ENCODE measurements at places on chromosomes 5 and 9.

DNA sequence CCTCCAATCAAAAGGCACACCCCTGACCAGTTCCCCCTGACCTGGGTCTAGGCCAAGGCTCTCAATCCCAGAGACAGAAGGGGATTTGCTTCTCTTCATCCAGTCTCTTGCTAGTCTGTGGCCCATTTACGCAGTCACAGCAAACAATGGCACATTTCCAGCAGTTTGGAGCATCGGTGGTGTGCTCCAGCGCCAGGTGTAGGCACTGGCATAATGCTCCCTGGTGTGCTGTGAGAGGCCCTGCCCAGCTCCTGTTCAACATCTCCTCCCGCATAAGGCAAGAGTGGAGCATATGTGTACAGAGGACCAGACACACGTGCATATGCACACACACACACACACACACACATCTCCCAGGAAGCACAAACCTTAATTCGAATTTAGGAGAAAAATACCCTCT, 79.5 kb upstream of the ERCC6L2 start:
- DNase-seq: no peak

DNA sequence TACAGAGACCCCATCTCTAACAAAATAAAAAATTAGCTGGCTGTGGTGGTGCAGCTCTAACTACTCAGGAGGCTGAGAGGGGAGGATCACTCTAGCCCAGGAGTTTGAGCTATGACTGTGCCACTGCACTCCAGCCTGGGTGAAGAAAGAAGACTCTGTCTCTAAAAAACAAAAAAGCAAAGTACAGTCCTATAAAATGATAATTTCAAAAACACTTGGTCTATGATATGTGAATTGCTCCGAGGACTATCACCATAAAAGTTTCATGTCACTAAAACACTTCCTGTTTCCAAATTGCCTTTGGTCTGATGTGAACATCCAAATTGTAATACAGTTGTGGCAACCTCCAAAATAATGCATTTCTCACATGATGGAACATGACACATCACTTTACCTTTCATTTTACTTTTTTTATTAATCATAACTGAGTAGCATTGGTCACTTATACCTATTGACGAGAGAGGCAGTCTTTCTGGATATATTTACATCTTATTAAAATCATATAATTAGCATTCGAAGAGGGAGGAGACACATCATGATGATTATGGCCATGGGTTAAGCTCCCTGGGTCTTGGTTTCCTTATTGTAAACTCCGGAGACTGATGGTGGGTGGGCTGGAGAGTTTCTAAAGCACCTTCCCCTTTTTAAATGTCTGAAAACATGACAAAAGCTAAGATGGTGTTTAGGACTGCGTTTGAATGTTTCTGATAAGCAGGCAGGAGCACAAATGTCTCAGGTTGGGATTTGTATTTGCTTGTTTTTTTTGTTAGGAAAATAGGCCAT, 25.8 kb upstream of the CD180 start:
- no peak for DNase-seq

DNA sequence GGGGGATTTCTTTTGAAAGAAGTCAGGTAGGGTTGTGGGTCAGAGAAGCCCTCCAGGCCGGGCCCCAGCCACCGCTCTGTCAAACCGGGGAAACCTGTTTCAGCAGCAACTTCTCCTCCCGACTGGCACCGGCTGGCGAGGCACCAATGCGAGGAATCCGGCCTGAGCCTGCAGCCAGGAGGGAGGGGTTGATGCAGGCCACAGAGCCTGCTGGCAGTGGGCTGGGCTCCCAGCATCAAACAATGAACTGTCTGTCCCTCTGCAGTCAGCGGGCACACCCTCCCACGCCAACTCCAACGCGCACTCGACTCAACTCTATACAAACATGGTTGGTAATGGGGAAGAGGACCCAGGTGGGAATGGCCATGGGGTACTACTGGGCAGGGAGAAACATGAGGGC, 12.1 kb downstream of the PCDH1 start:
- DNase-seq: no peak

- DNase-seq: no peak
These were observed 19.8 kb downstream of the STRBP start for GRCh38 chr9:123248630-123249029.

GRCh38 chr9:87635656-87636501, 90.0 kb upstream of the CTSL start:
- no peak for DNase-seq

DNA sequence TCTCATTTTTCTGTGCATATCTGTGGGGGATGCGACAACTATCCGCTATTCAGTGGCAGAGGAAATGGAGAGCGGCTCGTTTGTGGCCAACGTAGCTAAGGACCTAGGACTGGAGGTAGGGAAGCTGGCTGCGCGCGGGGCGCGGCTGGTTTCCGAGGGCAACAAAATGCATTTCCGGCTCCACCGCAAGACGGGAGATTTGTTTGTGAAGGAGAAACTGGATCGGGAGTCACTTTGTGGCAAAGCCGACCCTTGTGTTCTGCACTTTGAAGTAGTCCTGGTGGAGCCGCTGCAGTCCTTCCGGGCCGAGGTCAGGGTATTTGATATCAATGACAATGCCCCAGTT, 320 bp downstream of the PCDHB1 start:
- no peak for DNase-seq

Measured in T-cell (primary cell).